ENCODE measurements at places on chromosomes 3 and 15. TPM values are rescaled to one million over a fixed set of nuclear protein-coding genes. Genes with fewer than 3 reads are reported as not detected.

DNA sequence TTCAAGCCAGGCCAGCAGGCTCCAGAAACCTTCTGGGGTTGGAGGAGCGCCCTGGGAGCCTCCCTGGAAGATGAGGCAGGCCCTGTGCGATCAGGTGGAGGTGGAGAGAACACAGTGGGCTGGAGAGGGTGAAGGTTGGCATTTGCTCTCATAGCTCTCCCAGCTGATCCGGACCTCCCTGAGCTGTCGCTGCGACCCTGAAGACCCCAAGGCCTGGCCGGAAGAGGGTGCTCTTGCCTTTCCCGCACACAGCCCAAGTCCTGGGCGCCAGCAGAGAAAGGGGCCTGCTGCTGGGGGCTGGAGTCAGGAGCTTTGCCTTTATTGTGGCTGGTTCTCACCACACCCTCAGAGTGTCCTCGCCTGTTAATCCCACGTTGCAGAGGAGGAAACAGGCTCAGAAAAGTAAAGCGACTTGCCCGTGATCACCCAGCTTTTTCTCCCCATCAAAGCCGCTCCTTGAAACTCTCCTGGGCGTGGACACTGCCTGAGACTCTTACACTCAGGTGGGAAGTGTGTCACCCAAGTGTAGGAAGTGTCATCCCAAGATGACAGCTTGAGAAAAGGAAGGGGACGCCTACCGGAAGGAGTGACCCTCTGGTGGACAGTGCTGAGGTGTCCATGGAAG is 8.6 kb upstream of the RPL29 start:
- DNase-seq, result no peak

The CCR5 gene
- total RNA-seq, result not detected

The MST1R gene
- total RNA-seq, result 0.18 TPM

GRCh38 chr15:61138156-61138555 is 90.9 kb downstream of the RORA start:
- DNase-seq, result no peak

- DNase-seq, result no peak
Observed at GRCh38 chr15:85756411-85757072, 38.2 kb downstream of the KLHL25 start.

GRCh38 chr3:161351330-161351729 is 20.0 kb downstream of the SPTSSB start:
- DNase-seq, result no peak

GRCh38 chr15:48922046-48922445 is 41.7 kb downstream of the SHC4 start:
- DNase-seq, result no peak

Data from glomerular endothelial cell (primary cell).